NCI-H1092 (cell line): ENCODE measurements at places on chromosomes 3 and 15.

DNA sequence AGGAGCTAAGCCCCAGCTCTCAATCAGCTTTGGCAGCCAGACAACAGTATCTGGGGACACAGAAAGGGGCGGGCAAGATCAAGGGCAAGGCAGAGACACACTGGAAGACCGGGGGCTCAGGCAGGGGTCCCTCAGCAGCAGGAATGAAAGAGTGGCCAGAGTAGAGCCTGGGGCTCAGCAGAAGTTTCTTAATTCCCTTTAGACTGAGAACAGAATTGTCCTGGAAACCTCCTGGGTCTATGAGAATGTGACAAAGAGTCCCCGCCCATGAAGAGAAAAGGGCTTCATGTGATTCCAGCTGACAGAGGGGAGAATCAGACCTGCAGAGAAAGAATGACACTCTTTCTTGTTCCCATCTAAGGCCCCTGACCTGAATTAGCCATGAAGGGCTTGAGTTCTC, 95.2 kb upstream of the CTNNB1 start:
- no peak for DNase-seq

- no peak for DNase-seq
Measured at GRCh38 chr15:25797936-25798901, 64.9 kb downstream of the ATP10A start.

- DNase-seq, result no peak
Measured at GRCh38 chr3:45343947-45344346, 44.4 kb upstream of the LARS2 start.

DNA sequence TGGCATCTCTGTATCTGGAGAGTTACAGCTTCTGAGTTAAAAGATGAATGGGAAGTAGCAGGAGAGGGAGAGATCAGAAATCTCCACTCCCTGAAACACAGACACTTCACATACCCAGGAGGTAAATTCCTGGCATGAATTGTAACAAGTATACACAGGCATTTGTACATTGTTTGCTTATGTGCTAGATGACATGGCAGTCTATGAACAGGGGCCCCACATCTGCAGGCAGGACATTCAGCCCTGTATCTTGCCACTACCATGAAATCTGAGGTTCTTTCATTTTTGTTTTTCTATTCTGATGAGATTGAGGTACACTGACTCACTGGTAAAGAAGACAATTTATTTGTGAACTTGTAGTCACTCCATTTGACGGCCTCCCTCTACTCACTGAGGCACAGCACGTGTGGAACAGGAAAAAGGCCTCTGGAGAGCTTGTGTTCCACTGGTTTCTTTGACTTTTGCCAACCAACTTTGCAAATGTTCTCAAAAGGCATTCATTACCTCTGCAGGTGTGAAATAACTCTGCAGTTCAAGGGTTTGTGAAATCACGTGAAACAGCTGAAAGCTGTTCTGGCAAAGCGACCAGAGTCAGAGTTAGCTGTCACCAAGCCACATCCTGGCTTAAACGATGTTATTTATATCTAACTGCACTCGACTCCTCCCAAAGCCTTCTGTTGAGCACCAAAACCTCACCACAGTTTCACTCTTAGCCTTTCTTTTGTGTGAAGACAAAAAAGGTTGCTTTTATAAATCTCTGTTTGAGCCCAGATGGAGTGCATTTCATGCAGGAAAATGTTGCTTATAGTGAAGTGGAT, 401.3 kb upstream of the CFAP20DC start:
- no peak for DNase-seq

DNA sequence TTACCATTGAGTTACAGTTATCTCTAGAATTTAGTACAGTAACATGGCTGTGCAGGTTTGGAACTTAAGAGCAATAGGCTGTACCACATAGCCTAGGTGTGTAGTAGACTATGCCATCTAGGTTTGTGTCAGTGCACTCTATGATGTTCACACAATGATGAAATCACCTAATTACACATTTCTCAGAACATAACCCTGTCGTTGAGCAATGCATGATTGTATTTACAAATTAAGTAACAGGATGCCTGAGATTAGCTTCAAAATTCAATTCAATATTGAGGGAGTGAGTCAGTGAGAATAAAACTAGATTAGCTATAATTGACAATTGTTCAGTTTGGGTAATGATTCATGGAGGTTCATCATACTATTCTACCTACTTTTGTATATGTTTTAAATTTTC, 633.8 kb downstream of the IGSF11 start:
- no peak for DNase-seq

DNA sequence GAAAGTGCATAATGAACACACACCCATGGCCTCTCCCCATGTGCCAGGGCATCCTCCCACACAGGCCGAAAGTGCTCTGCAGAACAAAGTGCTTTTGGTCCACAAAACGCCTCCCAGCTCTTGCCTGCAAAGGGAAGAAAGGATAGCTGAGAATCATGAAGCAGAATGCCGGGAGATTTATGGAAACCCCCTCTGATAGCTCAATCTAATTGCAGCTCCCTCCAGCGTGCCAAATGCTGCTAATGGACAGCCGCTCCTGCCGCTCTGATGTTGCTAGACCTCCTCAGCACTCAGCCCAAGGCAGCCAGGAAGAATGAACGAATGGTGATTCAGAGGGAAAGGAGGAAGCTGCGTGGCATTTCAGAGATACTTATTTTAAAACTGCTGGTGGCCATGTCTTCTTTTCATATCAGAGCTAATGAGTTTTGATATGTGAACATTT, 145.3 kb downstream of the TJP1 start:
- no peak for DNase-seq

DNA sequence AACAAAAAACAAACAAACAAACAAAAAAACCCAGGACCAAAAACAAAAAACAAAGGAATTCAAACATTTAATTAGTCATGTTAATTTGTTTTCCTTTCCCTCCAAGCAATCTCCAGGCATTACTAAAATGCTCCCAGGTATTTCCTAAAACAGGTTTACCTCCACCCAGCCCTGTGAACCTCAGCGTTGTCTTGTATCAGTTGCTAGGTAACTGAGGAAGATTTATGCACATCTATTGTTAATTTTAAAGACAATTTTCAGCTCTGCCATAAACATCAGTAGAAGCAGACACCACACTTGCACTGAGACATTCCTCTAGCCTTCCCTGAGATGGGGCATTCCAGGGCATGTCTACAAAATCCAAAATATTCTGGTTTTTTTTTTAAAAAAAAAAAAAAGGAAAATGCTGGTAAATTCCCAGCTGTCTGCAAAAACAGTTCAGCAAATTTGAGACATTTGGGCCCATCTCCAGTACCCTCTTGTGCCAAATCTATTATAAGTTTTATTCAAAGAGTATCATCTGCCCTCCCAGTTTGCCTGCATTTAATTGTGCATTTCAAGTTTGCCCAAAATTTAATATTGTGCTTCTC, 227.6 kb downstream of the ADAMTS9 start:
- no peak for DNase-seq

DNA sequence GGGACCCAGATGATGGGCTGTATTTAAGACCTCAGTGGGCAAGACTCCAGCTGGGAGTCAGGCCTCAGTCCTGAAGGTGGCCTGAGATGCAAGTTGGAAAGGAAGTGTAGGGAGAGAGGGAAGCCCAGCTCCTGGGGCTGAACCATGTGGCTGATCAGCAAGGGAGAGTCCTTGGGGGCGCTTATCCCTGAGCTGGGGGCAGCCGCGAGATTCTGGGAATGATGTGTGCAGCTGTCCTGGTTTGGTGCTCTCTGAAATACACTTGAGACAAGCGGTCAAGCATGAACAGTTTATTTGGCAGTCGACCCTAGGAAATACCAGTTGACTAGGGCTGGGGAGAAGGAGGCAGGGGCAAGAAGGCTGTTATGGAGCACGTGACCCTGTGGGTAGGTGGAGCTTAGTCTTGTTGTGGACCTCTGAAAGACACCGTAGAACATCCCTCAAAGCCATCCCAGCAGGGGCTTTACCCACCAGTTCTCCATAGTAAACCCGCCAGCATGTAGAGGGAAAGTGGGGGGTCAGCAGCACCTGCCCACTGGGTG, 41.8 kb upstream of the SLC6A11 start:
- DNase-seq, result no peak

- no peak for DNase-seq
Measured at GRCh38 chr3:152621006-152621868, 213.7 kb upstream of the P2RY1 start.

DNA sequence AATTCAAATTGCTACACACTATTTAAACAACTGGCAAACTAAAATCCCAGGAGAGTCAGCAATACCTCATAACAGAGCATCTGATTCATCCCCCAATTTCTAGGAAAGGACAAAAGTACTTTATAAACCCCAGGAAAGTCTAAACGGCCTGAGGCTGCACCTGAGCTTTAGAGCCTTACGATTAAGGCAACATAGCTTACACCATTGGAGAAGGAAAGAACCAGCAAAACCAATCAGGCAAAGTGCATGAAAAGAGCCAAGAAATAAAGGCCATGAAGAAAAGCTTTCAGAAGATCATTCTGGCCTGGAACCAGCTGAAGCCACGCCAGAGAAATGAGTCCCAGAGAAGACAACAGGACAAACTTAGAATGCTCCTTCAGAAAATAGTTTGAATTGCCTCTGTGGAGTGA, 48.1 kb downstream of the PTPN9 start:
- DNase-seq, result no peak

DNA sequence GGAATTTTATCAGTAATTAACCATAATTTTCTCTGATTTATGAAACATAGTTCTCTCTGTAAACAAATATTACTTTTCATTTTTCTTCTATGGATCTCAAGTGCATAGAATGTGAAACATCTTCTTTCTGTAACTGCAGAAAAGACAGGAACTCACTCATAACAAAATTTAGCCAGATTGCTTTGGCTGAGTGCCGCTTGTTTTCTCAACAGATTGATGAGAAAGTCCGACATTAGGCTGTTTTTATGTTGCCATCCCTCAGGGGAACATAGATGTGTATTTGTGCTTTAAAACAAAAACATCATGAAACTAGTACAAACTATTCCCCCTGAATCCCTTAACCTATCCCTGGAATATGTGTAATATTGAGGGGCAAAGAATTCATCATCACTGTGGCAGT, 154.2 kb downstream of the B3GALNT1 start:
- DNase-seq, result no peak

DNA sequence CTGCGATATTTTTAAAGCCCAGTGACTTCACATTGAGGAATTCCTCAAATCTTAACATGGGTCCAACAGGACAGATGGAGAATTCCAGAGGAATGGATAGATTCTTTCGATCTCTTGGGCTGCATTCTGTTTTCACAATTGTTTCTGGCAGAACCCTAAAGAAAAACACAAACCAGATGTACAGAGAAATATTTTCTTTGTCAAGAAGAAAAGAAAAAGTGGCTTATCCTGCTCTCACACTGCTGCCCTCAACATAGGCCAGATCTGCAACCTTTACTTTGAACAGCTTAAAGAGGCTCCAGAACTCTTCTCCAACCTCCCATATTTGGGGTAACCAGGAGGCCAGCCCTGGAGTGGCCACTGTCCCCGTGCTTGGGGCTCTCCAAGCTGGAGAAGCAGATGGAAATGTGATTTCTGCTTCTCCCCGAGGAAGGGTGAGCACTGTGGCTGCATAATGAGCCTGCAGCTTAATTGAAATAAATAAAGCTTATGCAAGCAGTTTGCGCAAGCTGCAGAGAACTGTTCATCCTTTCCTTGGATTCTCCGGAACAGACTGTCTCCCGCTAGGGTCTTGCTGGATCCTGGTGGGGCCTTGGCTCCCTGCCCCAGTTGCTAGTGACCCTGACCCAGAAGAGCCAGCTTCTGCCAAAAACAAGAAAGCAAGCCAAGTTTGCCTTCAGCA, 453.2 kb upstream of the PROK2 start:
- no peak for DNase-seq

DNA sequence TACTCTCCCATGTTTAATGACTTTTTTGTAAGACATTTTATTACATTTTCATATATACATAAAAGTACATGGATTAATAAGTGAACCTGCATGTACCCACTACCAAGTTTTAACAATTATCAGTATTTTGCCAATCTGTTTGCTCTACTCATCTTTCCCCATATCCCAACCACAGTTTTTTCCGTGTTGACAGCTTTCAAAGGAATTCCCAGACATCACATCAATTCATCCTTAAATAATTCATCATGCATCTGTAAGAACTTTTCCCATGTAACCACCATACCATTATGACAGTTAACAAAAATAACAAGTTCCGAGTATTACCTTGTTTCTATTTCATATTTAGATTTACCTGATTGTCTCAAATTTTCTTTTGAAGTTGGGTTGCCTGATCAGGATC, 436.7 kb downstream of the PDCD6IP start:
- no peak for DNase-seq
